ENCODE measurements at places on chromosomes 1 and 21.

DNA sequence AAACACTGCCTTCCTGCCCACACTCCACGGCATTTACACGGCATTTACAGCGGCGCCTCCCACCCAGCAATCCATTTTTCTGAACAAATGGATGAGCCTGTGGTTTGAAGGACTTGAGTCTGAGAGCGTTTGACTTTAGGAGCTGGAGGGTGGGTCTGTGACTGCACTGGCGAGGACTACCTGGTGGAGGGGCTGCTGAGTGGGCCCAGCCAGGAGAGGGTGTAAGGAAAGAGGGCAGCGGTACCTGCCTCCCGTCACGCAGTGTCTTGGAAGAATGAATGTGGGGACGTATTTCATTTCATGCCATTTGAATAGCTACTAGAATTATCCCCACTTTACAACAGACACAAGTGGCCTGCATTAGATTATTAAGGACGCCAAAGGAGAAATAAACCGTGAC, 62.9 kb downstream of the B3GALT5 start:
- no peak for DNase-seq

GRCh38 chr1:22810378-22810777, 99.7 kb downstream of the EPHB2 start:
- no peak for DNase-seq

DNA sequence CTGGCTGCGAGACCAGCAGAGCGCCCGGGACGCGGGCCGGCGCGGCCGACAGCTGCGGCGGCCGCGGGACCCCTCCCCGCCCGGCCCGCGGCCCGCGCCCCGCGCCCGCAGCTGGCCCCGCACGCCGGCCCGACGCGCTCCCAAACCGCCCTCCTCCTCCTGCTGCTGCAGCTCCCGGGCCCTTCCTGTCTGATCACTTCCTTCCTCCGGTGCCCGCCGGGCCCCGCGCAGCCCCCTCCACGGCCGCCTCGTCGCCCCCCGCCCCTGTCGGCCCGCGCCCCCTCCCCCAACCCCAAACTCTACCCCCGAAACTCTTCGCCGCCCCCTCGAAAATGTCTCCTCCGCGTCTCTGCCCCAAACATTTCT, 594 bp downstream of the LUZP1 start:
- DNase-seq, result no peak

- DNase-seq, result no peak
Measured at GRCh38 chr1:29640428-29640785, 404.1 kb downstream of the PTPRU start.

GRCh38 chr1:204464187-204464631, 30.4 kb downstream of the PIK3C2B start:
- no peak for DNase-seq

DNA sequence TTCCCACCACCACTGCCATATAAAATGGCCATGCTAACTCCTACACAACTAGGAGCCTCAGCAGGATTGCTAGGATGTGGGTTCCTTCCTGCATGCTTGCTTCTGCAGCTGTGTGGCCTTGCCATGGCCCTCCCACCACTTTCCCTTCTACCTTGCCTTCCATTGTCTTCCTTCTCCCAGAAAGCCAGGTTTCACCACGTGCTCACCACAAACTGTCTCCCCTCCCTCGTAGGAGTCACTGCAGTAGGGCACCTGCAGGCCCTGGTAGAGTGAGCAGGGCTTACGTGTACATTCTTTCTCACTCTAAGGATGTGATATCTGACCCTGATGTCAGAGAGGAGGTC, 3.7 kb downstream of the C1orf226 start:
- DNase-seq, result no peak

DNA sequence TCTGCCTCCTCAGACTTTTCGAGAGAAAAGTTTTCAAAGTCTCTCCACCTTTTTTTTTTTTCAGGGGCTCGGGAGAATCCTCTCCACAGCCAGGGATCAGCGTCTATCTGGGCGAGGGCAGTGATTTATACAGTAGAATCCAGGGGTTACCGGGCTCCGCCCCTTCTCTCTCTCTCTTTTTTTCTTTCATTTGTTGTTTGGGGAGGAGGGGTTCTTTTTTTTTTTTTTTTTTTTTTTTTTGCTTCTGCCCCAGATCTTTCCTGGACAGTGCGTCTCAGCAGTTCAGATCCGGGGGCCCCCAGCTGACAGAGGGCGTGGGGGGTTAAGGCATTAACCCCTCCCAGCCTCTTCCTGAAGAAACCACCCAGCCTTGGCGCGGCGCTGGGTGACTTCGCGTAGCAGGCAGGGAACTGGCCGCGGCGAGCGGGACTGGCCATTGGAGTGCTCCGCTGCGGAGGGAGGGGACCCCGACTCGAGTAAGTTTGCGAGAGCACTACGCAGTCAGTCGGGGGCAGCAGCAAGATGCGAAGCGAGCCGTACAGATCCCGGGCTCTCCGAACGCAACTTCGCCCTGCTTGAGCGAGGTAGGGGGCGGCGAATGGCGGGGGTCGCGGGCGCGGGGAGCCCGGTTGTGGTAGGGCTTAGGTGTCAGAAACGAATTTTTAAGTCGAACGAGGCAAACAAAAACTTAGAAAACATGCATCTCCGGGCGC, at the start of gene S1PR1:
TSS of gene S1PR1 (plus strand) at position 504 of the 713 bp plus-strand sequence. CDS start 1,966 bp downstream, outside the sequence.
- DNase-seq, result no peak

DNA sequence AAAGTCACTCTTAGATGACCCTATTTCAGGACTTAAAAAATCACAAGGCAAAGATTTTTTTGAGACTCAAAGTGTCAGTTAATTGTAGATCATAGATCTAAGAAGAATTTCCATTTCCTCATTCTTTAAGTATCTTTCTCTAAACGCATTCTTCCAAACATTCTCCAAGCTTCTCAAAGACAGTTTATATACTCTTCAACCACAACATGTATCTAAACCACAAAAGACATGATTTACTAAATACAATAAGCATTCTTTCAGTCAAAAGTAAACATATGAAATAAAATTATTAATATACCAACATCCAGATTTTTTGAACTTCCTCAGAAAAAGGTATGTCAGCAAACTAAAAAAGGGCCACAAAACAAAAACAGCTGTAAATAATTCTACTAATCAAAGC, 24.4 kb downstream of the RC3H1 start:
- no peak for DNase-seq

DNA sequence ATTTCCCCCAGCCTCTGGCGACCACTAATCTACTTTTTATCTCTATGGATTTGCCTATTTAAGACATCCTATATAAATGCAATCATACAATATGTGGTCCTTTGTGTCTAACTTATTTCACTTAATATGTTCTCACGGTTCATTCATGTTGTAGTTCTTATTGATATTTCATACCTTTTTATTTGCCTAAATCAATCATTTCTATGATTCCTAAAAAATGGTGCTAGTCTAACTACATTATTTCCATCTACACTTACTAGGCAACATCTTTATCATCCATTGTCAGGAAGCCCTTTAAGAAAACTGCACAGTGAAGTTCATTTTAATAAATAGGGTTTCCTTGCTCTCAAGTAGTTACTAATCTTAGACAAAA, 380 bp upstream of the FBXO28 start:
- no peak for DNase-seq

GRCh38 chr1:64745181-64745985, 508 bp downstream of the RAVER2 start:
- no peak for DNase-seq

GRCh38 chr1:162361349-162361748, 15.3 kb downstream of the SPATA46 start:
- no peak for DNase-seq

GRCh38 chr21:28200726-28201125, 792.0 kb downstream of the LTN1 start:
- DNase-seq, result no peak

All from cortex of kidney (tissue), 1 donor.